ENCODE measurements at places on chromosomes 3 and 15. TPM values are rescaled to one million over a fixed set of nuclear protein-coding genes. Genes with fewer than 3 reads are reported as not detected.

The SCN5A gene
- not detected for total RNA-seq

The CADPS gene
- total RNA-seq, result not detected

The HTR3E gene
- total RNA-seq, result not detected

The CAPN3 gene
- total RNA-seq, result 1.5 TPM

The ABHD17C gene
- 20.8 TPM for total RNA-seq
